ENCODE measurements at places on chromosomes 3 and 15.

DNA sequence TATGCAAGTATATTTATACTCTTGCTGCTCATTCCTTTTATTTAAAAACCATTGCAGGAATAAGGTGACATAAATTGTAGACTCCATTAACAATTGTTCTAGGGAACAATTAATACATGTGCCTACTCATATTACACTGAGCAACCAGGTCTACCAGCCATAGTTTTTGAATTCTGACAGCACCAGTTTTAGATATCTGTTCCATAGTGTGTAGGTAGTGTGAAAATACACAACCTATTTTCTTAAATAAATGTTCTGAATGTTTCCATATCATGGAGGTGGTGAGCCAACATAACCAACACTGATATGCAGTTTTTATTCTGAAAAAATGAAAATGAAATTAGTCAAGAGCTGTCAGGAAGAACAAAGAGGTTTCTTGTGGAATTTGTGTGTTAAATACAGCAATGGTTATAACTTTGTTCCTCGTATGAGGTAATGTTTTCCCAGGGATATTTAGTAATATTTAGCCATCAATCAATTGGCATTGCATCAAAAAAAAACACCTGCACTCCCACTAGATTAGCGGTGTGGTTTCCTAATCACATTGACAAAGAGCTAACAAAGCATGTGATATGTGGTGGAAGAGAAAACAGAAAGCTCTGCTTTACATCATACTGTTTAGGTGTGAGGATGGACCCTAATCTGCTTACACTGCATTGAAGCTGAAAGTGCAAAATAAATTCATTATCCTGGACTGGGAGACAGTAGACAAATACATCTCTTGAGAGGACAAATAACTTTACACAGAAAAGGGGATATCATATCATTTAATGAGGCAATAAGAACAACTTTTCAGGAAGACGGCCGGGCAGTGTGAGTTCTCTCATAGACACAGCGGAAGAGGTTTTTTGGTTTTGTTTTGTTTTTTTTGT, 369.5 kb upstream of the THBS1 start:
- no peak for ATAC-seq

GRCh38 chr3:123081718-123082369, 15.0 kb downstream of the PDIA5 start:
- no peak for ATAC-seq

DNA sequence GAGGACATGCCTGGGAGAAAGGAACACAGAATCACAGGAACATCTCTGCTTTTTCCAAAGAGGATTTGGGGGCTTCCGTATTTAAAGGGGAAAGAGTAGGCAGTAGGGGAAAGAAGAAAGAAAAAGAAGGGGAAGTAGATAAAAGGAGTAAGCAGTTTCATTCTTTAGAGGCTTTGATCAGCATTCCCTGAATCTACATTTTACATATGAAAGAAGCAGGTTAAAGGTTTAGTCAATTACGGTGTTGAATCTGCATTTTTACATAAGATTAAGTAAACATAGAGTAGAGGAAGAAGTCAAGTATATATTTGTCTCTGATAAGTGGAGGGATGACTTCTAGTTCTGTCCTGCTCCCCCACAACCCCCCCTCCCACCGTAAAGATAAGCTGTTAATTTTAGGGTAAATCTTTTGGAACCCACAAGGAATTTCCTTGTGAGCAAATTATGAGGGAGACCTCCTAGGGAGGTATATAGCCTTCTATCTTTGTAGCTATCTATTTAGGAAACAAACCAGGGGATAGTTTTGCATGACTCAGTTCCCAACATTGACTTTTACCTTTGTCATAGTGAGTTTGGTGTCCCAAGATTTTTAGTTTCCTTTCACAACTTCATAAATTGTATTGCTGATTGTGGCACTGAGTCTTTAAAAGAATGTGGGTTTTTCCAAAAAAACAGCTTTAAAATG, 8.7 kb upstream of the P2RY12 start:
- no peak for ATAC-seq

DNA sequence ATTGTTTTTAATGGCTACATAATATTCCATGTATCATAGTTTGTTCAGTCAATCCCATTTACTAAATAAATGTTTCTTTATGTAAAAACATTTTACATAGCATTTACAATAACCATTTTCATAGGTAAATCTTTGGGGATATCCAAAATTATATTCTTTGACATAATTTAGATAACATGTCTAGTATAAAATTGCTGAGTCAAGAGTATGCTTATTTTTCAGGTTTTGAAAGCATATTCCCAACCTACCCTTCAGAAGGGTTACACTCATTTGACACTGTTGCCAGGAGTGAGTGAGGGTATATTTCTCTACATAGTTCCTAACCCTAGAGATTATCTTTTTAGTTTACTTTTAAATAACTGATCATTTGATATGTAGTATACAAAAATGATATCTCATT, 84.6 kb upstream of the ADAMTSL3 start:
- no peak for ATAC-seq

DNA sequence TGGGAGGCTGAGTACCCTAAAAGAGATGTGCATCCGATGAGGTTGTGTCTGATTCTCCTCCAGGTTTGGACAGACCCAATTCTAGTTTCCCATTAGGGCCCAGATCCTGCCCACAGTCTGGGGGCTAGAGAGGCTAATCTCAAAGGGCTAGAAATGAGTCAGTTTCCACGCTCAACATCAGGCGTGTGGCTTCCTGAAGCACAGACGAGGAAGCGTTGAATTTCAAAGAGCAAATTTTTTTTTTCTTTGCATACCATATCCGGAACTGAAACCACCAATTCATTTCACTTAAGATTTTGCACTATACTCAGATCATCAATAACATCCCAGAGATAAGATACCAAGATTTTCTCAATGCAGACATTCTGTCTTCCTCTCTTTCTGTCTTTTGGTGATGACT, 173.8 kb upstream of the BCL6 start:
- ATAC-seq, result peak; percentile 61

DNA sequence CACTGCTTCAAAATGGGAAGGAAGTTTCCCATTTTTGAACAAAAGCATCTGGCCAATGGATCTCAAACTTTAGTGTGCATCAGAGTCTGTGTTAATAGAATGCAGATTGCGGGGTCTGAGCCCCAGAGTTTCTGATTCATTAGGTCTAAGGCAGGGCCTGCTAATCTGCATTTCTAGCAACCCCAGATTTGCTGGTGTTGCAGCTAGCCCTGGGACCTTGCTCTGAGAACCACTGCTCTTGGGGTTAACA, 30.7 kb upstream of the USP3 start:
- peak; percentile 9 for ATAC-seq

GRCh38 chr3:52439426-52440248, 5.3 kb downstream of the SEMA3G start:
- no peak for ATAC-seq

DNA sequence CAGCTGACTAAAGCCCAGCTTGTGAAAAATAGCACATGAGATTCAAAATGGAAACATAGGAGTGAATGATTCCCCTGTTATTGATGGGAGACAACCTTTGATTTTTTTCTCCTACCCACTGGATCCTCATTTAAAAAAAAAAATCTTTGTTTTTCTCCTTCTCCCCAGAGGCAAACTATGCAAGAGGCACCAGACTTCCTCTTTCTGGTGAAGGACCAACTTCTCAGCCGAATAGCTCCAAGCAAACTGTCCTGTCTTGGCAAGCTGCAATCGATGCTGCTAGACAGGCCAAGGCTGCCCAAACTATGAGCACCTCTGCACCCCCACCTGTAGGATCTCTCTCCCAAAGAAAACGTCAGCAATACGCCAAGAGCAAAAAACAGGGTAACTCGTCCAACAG, 2.6 kb downstream of the CACNA1D start:
- ATAC-seq, result no peak

- no peak for ATAC-seq
These were observed 87.0 kb downstream of the SV2B start for GRCh38 chr15:91186904-91187656.

- ATAC-seq, result no peak
These were observed 249.0 kb downstream of the AGBL1 start for GRCh38 chr15:86328658-86329057.

GRCh38 chr3:58206406-58207011, 4.3 kb downstream of the DNASE1L3 start:
- ATAC-seq, result peak; percentile 47

- no peak for ATAC-seq
These were observed 185.7 kb upstream of the ZPLD1 start for GRCh38 chr3:102248981-102249705.

DNA sequence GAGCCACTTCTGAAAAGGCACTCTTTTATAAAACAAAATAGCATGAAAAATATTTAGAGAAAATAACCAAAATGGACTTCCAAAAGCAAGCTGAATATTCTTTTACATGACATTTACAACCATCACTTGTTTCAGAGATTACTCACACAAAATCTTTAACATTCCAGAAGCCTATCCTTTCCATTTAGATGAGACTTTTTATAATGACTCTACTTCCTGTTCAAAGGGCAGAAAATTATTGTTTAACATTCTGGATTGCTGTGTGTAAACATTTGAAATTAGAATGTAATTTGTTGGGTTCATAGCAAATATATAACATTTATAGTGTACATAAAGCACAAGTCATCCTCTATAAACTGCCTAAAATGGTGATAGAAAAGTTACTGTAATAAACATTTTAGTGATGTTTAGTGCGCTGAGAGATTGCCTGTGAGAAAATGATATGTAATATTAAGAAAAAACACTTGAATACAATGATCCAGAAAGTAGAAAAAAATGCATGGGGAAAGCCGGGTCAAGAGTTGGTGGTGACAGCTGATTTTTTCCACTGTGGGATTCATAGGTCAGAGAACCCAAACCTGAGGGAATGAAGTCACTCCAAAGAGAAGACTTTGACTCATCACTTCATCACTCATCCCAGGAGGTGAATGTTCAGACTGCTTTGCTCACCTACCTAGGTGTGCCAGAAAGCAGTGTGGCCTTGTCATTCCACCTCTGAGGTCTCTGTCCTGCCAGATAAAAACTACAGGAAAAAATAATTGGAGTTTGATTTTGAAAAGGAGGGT, 305.8 kb downstream of the ARPP21 start:
- ATAC-seq, result no peak

DNA sequence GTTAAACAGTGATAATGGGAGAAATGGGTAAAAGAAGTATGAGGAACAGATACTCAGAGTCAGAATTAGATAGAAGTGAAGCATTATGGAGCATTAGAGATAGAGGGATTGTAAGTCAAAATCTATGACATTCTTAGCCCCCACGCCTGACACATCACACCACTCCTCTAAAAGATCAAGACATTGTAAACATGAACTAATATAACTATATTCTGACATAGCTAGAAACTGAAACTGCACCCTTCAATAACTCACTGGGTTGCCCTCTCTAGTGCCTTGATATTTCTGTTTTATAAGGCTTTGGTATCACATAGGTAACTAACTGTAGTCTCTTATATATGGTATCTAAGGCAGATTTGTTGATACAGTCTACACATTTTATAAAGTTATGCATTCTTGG, 684.3 kb upstream of the DPPA4 start:
- ATAC-seq, result peak; percentile 81

DNA sequence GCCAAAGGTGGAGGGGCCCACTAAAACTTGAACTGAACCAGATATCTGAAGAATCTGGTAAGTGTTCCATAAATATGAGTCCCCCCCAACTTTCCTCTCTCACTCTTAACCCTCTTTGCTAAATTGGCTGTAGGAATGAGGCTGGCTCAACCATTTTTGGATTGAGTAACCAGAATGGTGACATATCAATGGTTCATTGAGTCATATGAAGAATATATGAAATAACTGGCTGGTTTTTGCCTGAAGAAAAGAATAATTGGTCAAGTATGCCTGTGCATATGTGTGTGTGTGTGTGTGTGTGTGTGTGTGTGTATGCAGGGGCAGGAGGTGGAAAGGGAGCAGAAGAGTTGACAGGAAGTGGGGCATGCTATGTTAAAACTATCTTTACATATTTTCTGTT, 472.9 kb upstream of the THBS1 start:
- no peak for ATAC-seq

GRCh38 chr3:149844091-149844490, 31.1 kb downstream of the RNF13 start:
- no peak for ATAC-seq

GRCh38 chr3:153356908-153357307, 194.9 kb downstream of the RAP2B start:
- no peak for ATAC-seq

GRCh38 chr3:126704494-126705214, 614 bp downstream of the CHCHD6 start:
- ATAC-seq, result peak; percentile 17

DNA sequence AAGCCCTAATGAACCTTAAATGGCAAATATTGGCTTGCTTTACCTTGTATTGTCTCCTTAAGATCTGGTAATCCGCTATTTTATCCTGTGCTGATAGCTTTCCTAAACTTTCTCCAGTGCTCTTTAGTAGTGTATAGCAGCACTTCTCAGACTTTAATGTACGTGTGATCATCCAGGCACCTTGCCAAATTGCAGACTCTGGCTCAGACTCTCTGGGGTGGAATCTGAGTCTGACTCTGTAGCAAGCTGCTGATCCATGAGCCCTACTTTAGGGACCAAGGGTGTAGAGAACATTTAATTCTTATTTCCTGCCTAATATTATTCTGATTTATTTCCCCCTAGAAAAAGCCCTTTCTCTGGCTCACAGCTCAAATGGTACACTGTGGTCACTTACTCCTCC, 518.8 kb upstream of the ZNF385D start:
- no peak for ATAC-seq

GRCh38 chr3:32577174-32577573, 6.5 kb upstream of the DYNC1LI1 start:
- no peak for ATAC-seq

DNA sequence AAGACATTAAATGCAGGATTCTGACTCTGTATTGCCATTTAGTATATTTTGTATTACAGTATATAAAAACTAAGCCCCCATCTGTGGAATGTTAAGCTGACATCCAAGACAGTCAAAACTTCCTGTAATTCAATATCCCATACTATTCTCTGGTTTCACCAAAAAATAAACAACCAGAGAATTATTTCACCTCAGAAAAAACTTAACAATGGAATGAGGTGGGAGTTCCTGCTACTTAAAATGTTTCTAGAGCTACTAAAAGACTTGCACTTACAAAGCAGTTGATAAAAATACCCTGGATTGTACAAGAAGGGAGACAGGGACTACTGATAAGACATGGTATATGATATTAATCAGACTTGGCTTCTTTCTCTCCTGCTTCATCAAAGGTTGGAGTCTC, 8.3 kb downstream of the ARL13B start:
- ATAC-seq, result no peak

GRCh38 chr3:105824129-105824528, 44.7 kb downstream of the CBLB start:
- ATAC-seq, result no peak

GRCh38 chr15:99051308-99051707, 43.7 kb upstream of the PGPEP1L start:
- no peak for ATAC-seq

- ATAC-seq, result no peak
These were observed 59.9 kb downstream of the ETV5 start for GRCh38 chr3:186049001-186049400.

DNA sequence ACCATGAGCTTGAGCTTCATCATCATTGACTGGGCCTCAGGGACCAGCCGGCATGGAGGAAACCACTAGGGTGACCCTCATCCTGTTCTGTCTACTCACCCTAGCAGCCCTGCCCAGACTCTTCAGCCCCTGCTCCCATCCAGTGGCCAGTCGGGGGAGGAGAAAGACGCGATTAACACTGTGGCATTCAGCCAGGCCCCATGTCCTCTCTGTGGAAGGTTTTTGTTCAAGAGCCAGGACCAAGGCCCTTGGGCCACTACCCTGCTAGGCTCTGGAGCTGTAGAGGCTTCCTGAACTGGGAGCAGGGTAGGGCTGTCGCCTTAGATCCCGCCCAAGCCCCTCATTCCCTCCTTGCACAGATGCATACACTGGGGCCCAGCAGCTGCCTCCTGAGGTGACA, 15.0 kb downstream of the SLC38A3 start:
- ATAC-seq, result no peak
